Ovary (tissue), 10 donors: ENCODE measurements at places on chromosomes 1 and 21. TPM values are rescaled to one million over a fixed set of nuclear protein-coding genes. Genes with fewer than 3 reads are reported as not detected.

DNA sequence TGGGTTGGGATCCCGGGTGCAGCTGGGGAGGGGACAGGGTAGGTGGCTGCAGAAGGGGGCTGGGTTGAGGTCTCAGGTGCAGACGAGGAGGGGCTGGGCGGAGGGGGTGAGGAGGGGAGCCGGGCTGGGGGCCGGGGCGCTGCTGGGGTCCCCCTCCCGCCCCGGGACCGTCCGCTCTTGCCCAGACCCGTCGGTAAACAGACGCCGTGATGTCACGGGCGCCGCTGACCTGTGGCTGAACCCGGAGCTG, 22.3 kb downstream of the DHRS3 start:
- DNase-seq, result no peak

DNA sequence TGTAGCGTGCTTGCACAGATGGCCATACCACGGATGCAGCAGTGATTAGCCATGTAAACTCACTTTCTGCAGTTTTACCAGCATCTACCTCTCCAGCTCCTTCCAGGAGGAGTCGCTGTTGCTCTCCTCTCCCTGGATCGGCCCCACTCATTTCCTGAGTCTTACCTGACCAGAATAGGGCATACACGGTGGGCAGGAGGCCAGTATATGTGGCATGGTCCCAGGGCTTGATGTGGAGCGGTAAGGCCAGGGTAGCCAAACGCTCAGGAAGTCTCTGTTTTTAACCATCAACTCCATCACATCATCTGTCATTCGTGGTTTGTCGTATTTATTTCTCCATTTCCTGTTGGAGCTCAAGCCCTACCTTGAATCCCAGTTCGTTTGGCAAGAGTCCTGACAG, 163.4 kb upstream of the USP24 start:
- peak; percentile 48 for DNase-seq

GRCh38 chr1:224543453-224543852, 72.7 kb upstream of the CNIH3 start:
- no peak for DNase-seq

- peak; percentile 27 for DNase-seq
These were observed 6.7 kb upstream of the PTPN14 start for GRCh38 chr1:214557952-214558735.

GRCh38 chr1:115648717-115649691, 7.2 kb downstream of the VANGL1 start:
- no peak for DNase-seq

- DNase-seq, result no peak
These were observed 911.1 kb downstream of the KCNT2 start for GRCh38 chr1:195697130-195697529.

JUN gene
- total RNA-seq, result 740 TPM

DFFB gene
- total RNA-seq, result 11.8 TPM

FCAMR gene
- not detected for total RNA-seq

LCE1D gene
- not detected for total RNA-seq

ASCL5 gene
- total RNA-seq, result not detected

GJB5 gene
- not detected for total RNA-seq

FCRL5 gene
- 0.60 TPM for total RNA-seq
